ENCODE measurements at places on chromosomes 5 and 9.
A peak's percentile ranks its signal among the peaks of the same experiment; 100 is the strongest.

DNA sequence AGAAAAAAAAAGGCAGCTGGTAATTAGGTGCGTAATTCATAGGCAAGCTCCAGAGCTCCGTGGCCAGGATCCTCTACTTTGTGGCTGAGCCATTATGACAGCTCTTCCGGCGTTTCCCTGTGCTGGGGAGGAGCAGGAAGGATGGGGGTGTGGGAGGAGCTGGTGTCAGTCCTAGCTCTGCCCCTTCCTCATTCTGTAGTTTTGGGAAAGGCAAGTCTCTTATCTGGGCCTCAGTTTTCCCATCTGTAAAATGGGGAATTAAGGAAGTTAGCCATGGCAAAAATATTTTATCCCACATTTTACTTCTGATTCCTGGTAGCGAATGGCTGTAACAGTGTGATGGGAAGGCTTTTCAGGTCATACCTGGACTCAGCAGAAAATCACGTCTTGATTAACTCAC is 81.1 kb downstream of the SEC61B start:
- DNase-seq, result no peak

- no peak for DNase-seq
These were observed 12.3 kb upstream of the FCHSD1 start for GRCh38 chr5:141663506-141663905.

DNA sequence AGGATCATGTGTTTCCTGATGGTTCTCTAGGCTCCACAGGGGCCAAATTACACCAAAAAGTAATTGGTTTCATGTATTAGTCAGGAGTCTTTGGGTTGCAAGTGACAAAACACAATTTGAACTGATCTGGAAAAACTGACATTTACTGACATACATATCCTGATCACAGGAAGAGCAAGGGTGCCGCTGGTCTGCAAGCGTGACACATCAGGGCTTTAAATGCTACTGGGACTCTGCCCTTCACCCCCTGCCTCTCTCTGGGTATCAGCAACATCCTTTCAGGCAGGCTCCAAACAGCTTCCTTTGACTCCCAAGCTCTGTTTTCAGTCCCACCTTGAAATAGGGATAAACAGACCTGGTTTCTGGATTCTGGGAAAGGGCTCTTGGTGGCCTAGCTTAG is 197.5 kb downstream of the PALM2AKAP2 start:
- DNase-seq, result no peak

- DNase-seq, result no peak
These were observed 10.6 kb downstream of the NIPAL4 start for GRCh38 chr5:157470631-157471030.

DNA sequence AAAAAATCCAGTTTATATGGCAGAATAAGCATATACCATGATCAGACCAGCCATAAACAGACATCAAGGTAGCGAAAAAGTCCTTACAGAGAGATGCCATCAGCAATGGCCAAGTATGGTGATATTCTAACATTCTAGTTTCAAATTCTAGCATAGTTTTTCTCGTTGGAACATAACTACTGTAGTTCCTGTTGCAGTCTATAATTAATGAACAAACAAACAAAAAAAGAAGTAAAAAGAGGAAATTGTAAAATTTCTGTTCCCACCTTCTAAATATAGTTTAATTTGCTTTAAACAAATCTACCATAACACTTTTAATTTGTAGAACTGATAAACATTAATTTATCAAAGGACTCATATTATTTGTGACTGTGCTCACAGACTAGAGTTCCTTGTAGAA is 9.9 kb upstream of the CD180 start:
- no peak for DNase-seq

- DNase-seq, result no peak
These were observed 878 bp downstream of the HIGD2A start for GRCh38 chr5:176389135-176390123.

DNA sequence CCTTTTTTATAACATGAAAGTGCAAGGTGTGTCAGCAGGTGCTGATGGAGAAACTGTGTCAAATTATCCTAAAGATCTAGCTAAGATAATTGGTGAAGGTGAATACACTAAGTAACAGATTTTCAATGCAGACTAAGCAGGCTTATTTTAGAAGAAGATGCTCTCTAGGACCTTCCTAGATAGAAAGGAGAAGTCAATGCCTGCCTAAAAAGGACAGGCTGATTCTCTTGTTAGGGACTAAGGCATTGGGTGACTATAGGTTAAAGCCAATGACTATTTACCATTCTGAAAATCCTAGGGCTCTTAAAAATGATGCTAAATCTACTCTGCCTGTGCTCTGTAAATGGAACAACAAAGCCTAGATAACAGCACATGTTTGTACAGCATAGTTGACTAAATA is 1682.4 kb downstream of the MAT2B start:
- no peak for DNase-seq

- DNase-seq, result no peak
These were observed 81.6 kb downstream of the NDUFS4 start for GRCh38 chr5:53642061-53642460.

DNA sequence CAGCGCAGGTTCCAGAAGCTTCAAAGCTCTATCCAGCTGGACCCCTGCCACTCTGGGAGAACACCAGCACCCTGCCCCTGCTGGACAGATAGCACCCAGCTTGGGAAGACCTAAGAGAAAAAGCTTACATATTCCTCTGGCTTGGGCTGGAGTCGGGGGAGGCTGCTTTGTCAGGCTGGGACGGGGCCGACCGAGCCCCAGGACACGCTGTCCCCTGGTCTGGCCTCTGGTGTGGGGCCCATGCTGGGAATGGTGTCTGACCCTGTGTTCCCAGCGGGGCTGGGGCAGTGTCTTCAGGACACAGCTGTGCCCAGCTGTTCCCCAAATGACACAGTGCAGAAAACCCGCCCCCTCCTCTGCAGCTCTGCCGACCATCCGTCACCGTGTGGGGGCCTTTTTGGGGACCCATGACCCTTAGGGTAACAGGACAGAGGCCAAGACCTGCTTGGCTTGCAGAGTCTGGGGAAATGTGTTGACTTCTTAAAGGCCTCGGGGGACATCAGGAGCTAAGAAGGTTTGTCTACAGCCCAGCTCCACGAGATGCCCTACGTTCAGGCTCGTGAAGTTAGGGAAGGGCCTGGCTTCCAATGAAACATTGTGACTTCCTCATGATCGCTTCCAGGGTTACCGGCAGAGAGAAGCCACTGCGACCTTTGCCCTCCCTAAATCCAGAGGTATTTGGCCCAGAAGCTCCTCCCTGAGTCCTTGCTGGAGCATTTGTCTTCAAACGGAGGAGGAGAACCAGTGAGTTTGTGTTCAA is 20.4 kb upstream of the SLC2A6 start:
- DNase-seq, result no peak

GRCh38 chr9:3809724-3810123 is 283.9 kb upstream of the RFX3 start:
- DNase-seq, result no peak

GRCh38 chr9:74556685-74557084 is 59.5 kb downstream of the RORB start:
- no peak for DNase-seq

GRCh38 chr5:159337016-159337955 is 7.0 kb upstream of the IL12B start:
- no peak for DNase-seq

DNA sequence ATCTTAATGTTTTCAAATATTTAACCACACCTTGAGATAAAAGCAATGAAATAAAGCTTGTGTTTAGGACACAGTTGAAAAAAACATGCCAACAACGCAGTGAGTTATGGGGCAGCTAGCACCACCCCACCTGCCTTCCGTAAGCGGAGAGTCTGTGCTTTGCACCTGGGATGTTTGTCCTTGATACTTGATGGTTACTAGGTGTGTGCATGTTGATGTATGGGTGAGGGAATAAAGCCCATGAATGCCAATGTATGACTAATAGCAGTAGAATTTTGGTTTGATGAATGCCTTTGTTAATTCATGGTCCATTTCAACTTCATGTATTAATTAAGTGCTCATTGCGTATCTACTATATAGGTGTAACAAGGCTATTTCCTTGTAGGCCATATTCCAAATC is 74.0 kb downstream of the PCSK5 start:
- DNase-seq, result peak; percentile 7

DNA sequence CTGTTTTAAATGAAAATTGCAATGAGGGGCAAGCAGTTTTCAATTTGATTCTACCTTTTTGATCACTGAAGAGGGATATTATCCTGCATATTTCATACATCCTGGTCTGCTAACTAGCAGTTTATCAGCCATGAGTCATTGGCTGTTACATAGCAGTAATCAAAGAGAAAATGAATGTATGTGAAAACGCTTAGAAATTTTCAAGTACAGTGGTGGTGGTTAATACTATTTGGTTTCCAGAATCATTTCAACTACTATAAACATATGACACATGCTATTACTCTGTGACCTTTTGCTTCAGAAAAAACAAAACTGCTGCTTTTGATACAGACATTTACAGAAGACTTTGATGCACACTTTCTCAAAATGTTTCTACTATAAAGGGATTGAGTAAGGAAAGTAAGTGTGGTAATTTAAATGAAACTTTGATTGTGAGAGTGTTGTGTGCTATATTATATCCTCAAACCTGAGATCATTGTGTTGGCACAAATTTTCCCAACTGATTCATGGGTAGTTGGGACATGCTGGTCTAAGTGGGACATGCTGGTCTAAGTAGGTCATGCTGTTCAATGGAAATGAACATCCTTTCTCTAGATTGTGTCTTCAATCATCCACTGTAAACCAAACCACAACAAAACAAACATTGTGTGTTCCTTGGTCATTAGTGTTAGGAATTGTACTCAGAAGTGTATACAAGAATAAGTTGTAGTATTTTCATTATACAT is 5.1 kb downstream of the RNF14 start:
- DNase-seq, result no peak

DNA sequence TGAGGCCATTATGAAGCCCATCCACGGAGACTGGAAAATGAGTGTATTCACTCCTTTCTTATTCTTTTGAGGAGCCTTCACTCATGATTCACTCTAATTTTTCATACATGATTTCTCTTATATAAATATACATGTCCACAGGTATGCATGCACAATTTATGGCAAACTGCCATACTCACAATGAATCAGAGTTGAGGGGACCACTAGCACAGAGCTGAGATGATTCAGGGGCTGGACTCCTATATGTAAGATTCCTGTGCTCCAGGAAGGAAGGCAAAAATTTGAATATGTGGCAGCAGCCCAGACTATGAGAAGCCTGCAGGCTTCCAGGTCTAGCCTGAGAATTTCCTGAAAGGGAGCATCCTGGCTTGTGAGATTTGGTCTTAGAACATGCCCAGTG is 484.6 kb downstream of the PRELID2 start:
- no peak for DNase-seq

- DNase-seq, result no peak
These were observed 414.1 kb downstream of the FAM170A start for GRCh38 chr5:120043431-120043830.

DNA sequence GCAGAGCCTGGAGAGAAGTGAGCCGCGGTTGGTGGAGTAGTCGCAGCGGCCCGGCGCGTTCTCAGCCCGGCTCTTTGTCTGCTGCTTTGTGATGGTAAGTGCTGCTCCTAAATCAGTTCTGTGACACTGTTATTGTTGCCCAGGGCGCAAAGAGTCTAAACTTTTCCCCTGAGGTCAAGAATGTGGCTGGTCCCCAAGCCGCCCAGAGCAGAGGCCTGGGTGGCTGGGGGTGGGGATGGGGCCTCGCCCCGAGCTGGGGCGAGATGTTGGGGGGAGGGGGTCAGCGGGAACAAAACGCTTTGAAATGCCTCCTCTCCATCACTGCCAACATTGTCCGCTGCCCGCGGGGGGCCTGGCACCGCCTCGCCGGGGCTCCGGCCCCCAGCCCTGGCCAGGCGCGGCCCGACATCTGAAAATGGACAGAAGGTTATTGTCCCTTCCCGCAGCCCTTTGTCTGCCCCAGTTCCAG is 11.7 kb upstream of the CERCAM start:
- DNase-seq, result no peak

DNA sequence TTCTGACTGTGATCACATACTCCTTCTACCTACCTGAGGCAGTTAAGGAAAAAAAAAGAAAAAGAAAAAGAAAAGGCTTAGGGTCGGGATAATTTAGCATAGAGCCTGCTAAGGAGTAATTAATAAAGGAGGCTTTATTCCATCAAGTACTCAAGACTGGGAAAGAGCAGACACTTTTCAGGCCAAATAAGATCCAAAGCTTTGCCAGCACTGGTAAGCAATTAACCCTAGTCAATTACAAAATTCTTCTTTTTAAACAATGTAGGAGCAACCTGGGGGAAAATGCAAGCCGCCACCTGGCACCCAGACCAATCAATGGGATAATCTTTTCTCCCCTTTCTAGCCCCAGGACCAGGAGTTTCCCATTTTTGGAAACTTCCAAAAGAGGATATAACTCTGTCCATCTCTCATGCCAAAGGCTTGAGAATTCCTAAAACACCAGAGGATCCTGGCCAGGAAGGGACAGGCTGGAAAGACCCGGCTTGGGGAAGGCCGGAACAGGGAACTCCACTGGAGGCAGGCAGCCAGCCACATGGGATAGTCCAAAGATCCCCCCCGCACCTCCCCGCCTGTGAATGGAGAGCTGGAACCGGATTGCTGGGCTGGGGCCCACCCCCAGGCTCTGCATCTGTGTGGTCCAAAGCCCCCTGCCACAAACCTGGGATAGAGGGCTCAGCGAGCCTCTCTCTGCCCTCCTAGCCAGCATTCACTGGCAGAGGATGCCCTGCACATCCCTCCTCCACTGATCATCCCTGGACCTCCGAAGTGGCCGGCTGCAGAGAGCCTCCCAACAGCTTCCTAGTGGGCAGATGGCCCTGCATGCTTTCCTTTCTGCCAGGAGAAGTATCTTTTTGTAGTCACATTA is 117.8 kb downstream of the ZNF354C start:
- DNase-seq, result no peak

- DNase-seq, result no peak
These were observed 84.1 kb downstream of the PPP2R2B start for GRCh38 chr5:146794326-146795029.

GRCh38 chr9:18678821-18679590 is 205.1 kb downstream of the ADAMTSL1 start:
- DNase-seq, result no peak

DNA sequence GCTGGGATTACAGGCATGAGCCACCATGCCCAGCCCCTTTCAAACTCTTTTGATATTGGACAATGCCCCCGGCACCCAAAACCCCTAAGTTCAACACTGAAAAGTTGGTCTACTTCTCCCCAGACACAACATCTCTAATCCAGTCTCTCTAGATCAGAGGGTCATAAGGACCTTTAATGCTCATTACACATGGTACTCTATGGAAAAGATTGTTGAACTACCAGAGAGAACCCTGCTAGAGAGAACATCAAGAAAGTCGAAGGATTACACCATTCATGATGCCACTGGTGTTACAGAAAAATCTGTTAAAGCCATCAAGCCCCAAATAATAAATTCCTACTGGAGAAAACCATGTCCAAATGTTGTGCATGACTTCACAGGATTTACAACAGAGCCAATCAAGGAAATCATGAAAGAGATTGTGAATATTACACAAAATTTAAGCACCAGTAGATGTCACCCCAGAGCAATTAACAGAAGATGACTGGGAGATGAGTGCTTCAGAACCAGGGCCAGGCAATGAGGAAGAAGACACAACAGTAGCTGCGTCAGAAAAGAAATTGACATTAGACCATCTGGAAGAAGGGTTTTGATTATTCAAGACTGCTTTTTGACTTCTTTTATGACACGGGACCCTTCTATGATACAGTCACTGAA is 28.3 kb upstream of the NIPAL4 start:
- DNase-seq, result no peak

All from iPS DF 19.7 (cell line).